ENCODE measurements at places on chromosomes 6 and 20.

DNA sequence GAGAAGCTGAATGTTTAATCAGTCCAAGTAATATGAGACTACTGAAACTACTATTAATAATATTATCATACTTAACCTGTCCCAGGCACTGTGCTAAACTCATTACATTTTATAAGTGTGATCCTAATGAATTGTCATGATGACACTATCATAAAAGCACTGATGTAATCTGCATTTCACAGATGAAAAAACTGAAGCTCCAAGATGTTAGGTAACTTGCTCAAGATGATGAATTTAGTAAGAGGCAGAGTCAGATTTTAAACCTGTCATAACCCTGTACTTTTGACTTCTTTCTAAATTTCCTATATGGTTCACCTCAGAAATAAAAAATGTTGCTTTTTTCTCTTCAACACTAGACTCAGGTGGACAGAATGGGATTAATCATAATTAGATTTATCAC lies 237.6 kb downstream of the ALDH8A1 start:
- DNase-seq = no peak

DNA sequence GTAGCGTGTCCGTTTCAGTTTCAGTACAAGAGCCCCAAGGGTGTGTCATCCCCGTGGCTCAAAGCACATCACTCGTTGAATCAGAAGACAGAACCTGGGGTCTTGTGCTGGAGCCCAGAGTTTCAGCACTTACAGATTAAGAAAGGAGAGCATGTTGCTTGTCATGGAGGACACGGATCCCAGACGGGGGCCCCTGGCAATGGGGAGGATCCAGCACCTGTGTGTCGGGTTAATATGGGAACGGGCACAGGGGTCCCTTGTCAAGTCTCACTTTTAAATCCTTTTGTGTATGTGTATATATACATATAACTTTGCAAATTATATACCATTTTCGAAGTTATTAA lies 23.4 kb downstream of the THBS2 start:
- no peak for DNase-seq

- DNase-seq = no peak
Measured at GRCh38 chr6:159104931-159105330, 60.1 kb upstream of the TAGAP start.

DNA sequence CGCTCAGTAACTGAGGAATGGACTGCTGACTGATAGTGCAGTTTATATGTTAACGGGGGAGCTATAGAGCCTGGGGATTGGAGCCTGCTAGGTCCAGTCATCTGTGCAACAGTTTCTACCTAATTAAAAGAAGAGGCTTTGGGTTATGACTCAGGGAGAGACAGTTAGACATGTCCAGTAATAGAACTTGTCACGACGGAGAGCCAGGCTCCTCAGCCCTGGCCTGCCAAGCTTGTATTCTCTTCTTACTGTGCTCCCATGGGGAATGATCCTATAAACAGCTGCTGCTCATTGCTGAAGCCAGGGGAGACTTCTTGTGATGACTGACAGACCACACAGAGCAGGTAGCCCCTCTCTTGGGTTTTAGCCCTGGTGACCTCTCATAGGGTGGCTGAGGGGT lies 69.3 kb downstream of the SYNJ2 start:
- DNase-seq = no peak

DNA sequence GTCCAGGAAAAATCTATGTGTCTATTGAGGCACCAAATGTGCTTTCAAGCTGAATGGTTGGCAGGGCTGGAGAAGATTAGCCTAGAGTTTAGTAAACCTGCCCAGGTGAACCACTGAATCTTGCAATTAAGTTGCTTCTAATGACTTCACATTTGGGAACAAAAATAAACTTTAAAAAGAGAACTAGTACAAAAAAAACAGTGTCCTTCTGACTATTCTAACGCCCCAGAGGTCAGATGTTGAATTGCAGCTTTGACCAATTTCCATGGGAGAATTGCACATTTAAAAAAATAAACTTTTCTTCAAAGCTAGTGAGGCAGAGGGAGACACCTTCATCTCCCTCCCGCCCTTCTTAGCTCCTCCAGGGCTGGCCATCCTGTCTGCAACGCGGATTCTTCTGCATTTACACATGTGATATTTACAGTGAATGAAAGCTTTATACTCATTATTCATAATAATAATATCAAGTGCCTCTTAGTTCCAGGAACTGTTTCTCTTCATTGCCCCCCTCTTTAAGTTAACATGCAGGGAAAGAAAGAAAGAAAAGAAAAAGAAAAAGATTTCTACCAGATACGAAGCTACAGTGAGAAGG lies 270.2 kb downstream of the SMOC2 start:
- DNase-seq = no peak

- no peak for DNase-seq
Measured at GRCh38 chr6:105487040-105487790, 84.3 kb upstream of the PREP start.

- DNase-seq = no peak
Measured at GRCh38 chr20:61125546-61126180, 126.4 kb upstream of the CDH4 start.

DNA sequence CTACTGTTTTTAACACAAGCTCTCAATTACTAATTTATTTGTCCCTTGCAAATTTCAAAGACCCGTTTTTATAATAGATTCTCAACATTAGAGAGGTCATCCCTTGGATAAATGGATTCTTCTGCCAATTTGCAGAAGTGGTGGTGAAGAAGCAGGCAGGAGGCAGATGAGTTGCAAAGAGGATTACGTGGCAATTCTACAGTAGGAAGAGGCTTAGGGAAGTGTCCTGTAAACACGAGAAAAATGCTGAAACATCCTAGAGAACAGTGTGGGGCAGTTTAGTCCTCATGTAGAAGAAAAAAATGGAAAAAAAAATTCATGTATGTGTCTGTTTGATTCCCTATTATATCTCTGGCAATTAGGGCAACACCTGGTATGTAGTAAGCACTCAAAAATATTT lies 87.6 kb downstream of the BMP2 start:
- no peak for DNase-seq

DNA sequence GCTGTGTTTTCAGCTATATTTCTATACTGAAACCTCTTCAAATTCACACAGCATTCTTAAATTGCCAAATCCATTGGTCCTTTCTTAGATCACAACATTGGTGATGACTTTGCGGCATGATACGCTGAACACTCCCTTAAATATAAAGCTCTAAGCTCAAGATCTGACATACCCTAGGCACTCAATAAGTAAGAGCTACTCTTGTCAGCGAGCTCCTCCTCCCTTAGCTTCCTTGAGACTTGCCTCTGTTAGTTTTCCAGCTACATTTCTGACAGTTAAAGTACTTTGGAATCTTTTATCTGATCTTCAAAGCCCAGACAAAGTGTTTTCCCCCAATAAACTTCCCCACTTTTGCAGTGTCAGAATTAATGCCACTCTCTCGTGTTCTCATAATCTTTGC lies 117.0 kb downstream of the HIVEP2 start:
- DNase-seq = no peak

All from stimulated activated CD4-positive, alpha-beta T cell treated with anti-CD3 and anti-CD28 coated beads, TNF-alpha, amount 100 ng/mL, for 1 hour (primary cell).